ENCODE measurements at places on chromosomes 2 and 18.

DNA sequence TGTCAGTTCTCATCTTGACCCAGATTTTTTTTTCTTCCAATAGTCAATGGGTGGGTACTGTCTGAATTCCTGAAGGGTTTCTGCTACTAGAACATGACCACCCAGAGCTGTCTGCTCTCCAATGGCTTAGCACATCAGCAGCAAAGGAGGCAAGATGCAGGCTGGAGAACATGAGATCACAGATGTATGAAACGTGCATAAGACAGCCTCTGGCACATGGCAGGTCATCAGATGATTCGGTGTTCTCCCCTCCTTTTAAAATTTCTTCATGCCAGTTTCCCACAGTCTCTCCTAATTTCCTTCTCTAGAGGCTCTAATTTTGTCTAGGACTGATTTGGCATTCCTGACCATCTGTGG lies 359.3 kb upstream of the TNP1 start:
- DNase-seq, result no peak

DNA sequence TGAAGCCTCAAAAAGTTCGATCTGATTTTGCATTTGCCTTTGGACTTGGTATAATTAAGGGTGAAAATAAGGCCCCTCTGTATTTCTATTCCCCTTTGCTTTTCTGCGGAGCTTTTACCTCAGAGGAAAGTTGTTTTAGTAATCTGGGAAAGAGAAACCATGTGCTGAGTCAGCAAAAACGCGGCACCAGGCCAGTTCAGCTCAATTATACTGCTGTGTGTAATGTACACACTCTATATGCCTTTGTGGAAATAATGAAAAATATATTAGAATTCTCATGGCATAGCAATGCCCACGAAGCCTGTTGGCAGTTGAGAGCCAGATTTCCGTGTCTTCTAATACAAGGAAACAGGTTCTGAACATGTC lies 161.9 kb upstream of the SIX2 start:
- no peak for DNase-seq

DNA sequence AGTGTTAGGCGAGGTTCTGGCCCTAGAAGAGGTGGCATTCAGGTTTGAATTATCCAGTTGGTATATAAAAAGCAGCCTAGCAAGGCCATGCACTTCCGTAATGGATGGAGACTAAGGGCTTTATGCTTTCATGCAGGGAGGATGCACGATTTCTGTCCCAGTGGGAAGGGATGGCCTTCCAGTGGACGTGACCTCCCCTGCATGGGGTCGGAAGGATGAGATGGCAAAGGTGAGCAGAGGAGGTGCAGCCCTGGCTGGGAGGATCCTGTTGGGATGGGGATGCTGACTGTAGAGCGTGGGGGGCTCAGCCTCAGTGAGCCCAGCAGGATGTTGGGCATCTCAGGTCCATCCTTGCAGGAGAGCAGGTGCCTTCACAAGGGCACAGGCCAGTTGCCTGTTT lies 4.8 kb downstream of the ASB18 start:
- DNase-seq, result no peak

DNA sequence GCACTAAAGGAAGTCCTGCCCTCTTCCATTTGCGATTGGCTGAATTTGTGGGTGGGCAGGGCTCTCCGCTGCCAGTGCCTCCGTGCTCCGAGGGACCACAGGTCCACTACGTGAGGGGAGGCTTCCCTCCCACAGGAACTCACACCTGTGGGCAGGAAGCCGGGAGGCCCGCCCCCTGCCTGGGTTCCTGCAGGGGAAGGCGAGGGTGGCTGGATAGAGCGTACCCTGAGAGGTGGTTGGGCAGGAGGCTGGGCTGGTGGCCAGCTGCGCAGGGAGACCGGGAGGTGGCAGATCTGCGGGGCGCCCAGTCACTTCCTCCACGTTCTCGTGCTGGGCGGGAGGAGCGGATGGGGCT lies 47.0 kb upstream of the PTH2R start:
- peak; percentile 45 for DNase-seq

GRCh38 chr2:159186462-159186861 lies 100.0 kb downstream of the WDSUB1 start:
- no peak for DNase-seq
